ENCODE measurements at places on chromosomes 4 and X. TPM values are rescaled to one million over a fixed set of nuclear protein-coding genes. Genes with fewer than 3 reads are reported as not detected.

DNA sequence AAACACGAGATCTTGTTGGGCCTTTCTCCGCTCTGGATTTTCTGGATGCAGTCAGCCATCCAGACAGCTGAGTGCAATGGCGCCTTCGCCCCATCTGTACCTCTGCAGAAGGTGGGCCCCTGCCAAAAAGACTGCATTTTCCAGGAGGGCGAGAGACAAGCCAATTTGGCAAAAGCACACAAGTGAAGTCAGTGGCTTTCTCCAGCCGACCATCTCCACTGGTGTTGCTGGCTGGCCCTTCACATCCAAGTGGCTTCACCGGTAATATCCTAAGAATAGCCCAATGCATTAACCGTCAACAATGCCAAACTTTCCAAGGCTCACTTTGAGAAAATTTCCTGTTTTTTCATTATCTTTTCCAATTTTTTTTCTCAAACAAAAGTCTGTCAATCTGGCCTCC, 96.2 kb upstream of the MXRA5 start:
- no peak for DNase-seq

DNA sequence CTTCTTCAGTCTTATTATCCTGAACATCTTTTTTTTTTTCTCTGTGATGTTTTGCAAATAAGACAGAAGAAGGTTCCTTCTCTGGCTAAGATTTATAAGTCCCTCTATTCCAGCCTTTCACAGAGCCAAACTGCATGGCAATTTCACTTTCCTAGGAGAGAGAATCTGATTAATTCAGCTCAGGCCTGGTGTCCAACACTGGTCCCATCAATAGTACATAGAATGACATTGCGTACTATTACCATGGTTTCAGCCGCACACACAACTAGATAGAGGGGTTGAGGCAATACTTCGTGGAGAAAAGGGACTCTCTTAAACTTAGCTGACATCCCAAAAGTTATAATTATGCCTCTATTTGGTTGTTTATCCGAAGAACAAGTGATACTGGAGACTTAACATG, 18.5 kb downstream of the DCAF8L2 start:
- DNase-seq: no peak

DNA sequence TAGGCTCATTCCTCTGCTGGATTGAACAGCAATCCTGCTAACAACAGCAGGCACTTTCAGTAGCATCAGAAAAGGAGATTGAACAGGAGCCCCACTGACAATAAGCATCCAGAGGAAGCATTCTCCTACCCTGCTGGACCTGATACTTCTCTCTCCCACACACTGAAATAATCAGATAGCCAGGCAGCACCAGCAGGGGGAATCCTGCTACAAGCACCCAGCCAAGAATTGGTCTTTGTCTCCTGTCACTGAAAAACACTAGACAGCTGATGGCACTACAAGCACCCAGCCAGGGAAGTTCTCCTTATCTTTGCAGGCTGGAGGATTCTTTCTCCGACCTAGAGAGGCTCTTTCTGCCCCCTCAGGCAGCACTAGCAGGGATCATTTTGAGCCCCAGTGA, 444.3 kb upstream of the GRIA3 start:
- no peak for DNase-seq

DNA sequence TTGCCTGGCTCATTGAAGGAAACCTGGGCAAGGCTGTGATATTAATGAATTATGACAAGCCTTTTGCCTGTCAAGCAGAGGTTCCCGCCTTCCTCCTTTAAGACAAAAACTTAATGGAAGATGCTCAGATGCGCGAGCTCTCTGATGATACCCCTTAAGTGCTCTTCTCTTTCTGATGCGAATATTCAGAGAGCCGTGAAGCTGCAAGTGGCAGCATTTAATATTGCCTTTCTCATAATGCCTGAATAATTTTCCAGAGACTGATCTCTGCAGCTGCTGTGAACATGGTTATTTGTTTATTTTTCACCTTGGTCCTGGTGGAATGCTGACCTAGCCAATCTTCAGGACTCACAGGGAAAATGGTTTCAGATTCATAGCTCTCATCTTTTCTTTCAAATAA, 251.8 kb downstream of the TENM3 start:
- no peak for DNase-seq

DNA sequence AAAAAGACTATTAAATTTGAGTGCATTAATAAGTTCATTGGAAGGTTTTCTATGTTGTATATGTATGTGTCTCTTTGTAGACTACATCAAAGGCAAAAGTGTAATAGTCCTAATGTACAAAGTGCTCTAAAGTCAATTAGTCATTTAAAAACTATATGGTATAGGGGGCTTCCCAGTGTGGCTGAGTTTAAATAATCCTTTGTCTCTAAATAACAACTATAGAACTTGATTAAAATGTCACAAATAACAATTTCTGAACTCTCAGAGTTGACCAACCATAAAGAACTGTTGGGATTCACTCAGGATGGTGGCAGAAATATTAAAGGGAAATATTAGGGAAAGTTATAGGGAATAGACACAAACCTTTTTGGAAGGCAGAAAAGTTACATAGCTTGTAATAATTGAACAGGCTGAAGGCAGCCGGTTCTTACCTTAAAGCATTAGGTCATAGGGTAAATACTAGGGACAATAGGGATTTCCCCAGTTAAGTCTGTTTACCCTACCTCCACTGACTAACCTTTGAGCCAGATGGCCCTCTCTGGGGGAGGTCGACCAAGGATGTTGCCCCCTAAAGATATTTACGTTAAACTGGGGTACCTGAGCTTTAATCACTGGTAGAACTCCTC, 1054.2 kb downstream of the ARAP2 start:
- no peak for DNase-seq

- no peak for DNase-seq
These were observed 132.6 kb upstream of the ANK2 start for GRCh38 chr4:112916868-112917267.

GRCh38 chr4:620851-621261, 4.5 kb upstream of the PDE6B start:
- no peak for DNase-seq

GRCh38 chr4:69984030-69984443, 11.7 kb upstream of the STATH start:
- DNase-seq: peak; percentile 9

GRCh38 chr4:160423879-160424451, 1321.1 kb downstream of the RAPGEF2 start:
- DNase-seq: no peak

DNA sequence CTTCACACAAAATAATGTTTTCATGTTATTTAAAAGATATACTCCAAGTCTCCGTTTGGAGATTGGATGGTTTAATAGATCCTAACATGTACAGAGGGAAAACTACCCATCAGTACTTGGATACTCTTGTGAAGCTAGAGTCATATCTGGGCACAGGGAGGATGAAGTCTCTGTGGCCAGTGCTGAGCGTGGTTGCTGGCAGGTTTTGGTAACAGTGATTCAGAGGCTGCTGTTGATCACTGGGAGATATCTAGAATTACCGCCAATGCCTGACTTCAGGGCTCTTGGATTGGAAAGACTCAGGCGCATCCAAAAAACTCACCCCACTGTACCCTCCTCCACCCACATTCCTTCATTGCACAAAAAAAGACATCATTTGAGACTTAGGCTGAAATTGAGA, 107.2 kb upstream of the PGRMC2 start:
- DNase-seq: no peak

- no peak for DNase-seq
These were observed 217.4 kb upstream of the PITX2 start for GRCh38 chr4:110840221-110840654.

- no peak for DNase-seq
These were observed 81.8 kb upstream of the SMARCA5 start for GRCh38 chr4:143431526-143432257.

UGT8 gene
- polyA plus RNA-seq: 61.2 TPM

SULT1E1 gene
- polyA plus RNA-seq: 645 TPM

NAP1L2 gene
- polyA plus RNA-seq: 2.8 TPM

TMEM31 gene
- 1.5 TPM for polyA plus RNA-seq

PASD1 gene
- polyA plus RNA-seq: not detected

TMEM271 gene
- not detected for polyA plus RNA-seq

ADGRG4 gene
- polyA plus RNA-seq: not detected

All from right renal cortex interstitium (tissue), 3 donors.